Colonic mucosa (tissue), 4 donors: ENCODE measurements at places on chromosomes 3 and 15. TPM values are rescaled to one million over a fixed set of nuclear protein-coding genes. Genes with fewer than 3 reads are reported as not detected.

DNA sequence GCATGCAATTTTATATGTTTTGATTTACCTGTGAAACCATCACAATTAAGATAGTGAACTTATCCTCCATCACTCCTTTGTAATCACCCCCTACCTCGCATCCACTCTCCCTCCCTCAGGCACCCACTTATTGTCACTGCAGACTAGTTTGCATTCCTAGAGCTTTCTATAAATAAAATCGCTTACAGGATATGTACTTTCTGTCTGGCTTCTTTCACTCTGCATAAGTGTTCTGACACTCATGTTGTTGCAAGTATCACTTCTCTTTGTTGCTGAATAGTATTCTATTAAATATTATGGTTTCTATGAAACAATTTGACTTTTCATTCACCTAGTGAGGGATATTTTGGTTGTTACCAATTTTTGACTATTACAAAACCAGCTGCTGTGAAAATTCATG is 139.3 kb downstream of the RSRC1 start:
- no peak for DNase-seq
- H3K4me1 ChIP-seq, result no peaks in the 10 kb centered on the region
- H3K27ac ChIP-seq, result no peak overlapping the region
- no peak overlapping the region for H3K4me3 ChIP-seq

DNA sequence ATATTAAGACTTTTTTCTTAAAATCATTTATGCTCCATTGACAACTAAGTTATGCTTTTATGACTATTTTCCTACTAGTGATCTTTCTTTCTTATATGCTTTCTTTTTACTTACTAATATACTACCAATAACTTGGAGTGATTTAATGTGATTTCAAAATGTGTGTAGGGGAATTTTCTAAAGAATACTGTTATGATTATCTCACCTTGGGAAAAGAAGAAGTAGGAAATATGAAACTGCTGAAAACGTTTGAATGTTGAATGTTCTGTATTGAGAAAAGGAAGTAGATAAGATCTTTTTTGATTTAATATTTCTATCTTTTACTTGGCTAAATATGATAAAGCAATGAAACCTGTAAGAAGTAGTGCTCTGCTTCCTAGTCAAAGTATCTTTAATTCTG is 7.8 kb upstream of the CD200R1 start:
- H3K4me3 ChIP-seq, result no peak overlapping the region
- DNase-seq, result no peak
- H3K27me3 ChIP-seq, result no peaks in the 10 kb centered on the region
- H3K36me3 ChIP-seq, result no peaks in the 10 kb centered on the region

DNA sequence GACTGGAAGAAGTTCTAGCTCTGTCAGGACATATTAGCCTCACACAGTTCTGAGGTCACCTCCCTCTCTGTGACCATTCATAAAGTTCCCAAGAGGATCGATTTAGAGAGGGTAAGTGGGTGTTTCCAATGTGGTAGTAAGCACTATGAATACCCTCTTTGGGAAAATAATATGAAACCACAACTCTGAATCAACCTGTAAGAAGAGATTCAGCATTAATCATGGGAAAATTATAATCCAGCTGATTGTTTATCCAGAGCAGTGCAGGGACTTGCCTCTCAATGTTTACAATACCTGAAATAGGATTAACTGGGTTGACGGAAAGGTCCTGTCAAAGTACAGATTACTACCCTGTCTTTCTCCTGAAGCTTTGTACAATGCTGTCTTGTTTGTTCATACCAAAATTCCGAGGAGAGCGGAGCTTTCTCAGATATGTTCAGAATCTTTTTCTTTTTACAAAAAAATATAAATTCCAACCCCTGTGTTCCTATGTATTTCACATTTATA is 302.9 kb upstream of the DPPA4 start:
- DNase-seq, result no peak
- H3K4me3 ChIP-seq, result no peak overlapping the region
- H3K27me3 ChIP-seq, result no peaks in the 10 kb centered on the region
- no peaks in the 10 kb centered on the region for H3K36me3 ChIP-seq

The C3orf22 gene
- total RNA-seq, result not detected

The CPN2 gene
- total RNA-seq, result 0.15 TPM
